ENCODE measurements at places on chromosomes 7 and 10. TPM values are rescaled to one million over a fixed set of nuclear protein-coding genes. Genes with fewer than 3 reads are reported as not detected.
A peak's percentile ranks its signal among the peaks of the same experiment; 100 is the strongest.

GRCh38 chr10:85544956-85545355 is 821.6 kb downstream of the GRID1 start:
- no peaks in the 10 kb centered on the region for H3K36me3 ChIP-seq
- no peak for DNase-seq
- no peak overlapping the region for H3K27ac ChIP-seq
- no peaks in the 10 kb centered on the region for H3K27me3 ChIP-seq

DNA sequence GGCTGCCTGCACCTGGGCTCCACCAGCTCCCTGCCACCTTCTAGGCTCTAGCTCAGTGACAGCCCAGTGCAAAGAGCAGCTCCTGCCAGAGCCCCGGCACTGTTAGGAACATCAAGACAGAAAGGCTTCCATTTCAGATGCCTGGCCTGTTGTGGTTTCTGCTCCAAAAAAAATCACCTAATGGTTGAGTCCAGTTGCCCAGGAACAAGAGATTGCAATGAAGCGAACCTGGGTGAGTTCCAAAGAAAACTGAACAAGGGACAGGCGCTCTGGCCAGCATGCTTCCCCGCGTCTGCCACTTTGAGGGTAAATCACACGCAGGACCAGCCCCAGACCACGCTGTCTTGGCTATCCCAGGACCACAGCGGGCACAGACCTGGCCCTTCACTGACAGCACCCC is 47.0 kb upstream of the RASGEF1A start:
- no peak for DNase-seq
- H3K36me3 ChIP-seq = no peaks in the 10 kb centered on the region
- H3K27ac ChIP-seq = no peak overlapping the region

DNA sequence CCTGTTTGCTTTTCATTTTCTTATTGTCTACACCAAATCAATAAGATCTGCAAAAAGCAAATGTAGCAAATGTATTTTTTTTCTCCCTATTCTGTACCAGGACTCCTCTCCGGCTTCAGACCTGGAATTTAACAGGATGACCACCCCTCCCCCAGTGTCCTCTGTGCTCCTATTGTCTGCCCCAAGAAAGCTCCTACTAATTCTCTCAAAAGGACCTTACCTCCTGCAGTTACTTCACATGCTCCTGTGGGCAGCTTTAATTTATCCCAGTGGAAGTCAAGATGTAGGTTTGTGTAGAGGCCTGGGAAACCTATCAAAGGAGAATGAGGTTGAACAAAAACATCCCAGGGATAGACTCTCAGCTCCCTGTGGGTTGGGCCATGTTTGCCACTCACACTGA is 31.3 kb downstream of the PLXNA4 start:
- H3K27ac ChIP-seq = no peak overlapping the region
- H3K4me1 ChIP-seq = no peaks in the 10 kb centered on the region
- no peak for DNase-seq
- no peaks in the 10 kb centered on the region for H3K36me3 ChIP-seq

DNA sequence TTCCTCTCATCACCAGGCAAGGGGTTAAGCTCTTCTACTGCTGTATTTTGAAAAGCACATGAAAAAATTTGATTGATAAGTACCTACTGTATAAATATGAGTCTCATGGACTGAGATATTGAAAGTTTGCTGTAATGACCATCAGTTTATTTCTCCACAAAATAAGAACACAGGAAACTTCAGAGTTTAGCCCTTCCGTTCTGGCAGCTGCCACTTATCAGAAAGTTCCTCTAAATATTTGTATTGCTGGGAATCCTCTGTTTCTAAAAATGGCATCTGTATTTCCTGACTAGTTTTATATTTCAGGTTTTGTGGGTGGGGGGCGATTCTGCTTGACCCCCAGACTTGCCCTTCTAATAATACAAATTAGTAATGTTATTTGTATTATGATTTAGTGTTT is 92.0 kb downstream of the LYZL2 start:
- H3K27me3 ChIP-seq = no peaks in the 10 kb centered on the region
- no peak overlapping the region for H3K4me3 ChIP-seq
- H3K4me1 ChIP-seq = no peaks in the 10 kb centered on the region
- no peak overlapping the region for H3K27ac ChIP-seq

DNA sequence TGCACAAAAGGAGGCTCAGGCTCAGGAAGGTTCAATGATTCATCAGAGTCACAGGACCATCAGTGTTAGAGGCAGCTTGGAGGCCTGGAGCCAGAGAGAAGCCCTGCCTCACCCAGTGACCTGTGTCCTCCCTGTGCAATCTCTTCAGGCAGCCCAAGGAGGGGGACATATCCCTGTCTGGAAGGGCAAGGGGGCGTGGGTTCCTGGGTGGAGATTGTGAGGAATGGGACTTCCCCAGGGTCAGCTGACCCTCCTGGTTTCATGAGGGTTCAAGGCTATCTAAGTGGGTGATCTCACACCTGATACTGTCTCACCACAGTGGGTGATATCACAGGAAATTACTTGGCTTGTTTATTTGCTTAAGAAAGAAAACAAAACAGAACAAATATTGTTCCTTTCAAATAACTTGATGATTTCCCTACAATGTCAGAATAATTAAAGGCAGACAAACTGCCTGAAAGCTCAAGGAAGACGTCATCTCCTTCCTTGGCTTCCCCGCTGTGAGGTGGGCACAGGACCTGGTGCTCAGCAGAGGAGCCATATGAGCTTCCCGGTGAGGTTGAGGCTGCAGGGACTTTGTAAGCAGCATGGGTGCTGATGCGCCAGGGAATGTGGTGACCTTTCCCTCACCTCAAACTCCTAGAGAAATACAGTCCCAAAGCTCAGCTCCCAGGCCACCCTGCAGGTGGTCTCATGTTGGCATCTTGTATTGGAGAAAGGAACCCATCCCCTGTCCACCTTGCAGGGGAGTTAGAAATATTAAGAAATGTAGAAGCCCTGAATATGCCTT is 763.2 kb downstream of the GRID1 start:
- H3K27ac ChIP-seq = no peak overlapping the region
- no peaks in the 10 kb centered on the region for H3K36me3 ChIP-seq
- no peaks in the 10 kb centered on the region for H3K4me1 ChIP-seq

DNA sequence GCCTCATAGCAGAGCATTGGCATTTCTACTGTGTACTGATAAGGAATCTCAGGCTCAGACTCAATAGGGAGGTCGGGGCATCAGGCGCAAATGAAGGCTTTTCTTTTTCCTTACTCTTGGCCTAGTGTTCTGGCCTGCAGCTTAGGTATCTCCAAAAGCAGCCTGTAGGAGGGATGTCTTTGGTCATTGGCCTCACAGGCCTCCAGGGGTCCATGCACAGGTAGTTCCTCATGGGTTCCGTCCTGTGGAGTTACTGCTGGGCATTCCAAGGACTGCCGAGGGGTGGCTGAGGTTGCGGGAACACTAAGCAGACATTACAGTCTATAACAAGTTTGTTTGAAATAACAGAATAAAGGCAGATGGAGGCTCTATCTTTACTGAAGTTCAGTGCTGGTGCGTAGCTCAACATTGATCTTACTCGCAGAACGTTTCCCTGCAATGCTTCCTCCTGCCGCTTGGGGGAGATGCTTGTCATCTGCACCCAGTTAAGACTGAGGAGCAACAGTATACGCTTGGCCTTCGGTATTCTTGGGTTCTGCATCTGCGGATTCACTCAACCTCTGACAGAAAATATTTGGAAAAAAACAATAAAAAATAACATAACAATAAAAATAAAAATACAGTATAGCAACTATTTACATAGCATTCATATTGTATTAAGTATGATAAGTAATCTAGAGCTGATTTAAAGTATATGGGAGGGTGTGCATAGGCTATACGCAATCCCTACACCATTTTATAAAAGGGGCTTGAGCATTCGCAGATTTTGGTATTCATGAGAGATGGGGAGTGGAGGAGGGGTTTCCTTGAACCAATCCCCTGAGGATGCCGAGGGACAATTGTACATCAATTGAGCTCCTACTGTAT is 58.9 kb downstream of the SH2D4B start:
- H3K27me3 ChIP-seq = no peaks in the 10 kb centered on the region
- H3K4me3 ChIP-seq = no peak overlapping the region
- DNase-seq = peak; percentile 36
- H3K36me3 ChIP-seq = no peaks in the 10 kb centered on the region
- no peaks in the 10 kb centered on the region for H3K4me1 ChIP-seq

- no peak overlapping the region for H3K4me3 ChIP-seq
- H3K27ac ChIP-seq = no peak overlapping the region
- H3K27me3 ChIP-seq = no peaks in the 10 kb centered on the region
- no peak for DNase-seq
These were observed 22.4 kb downstream of the TLL2 start for GRCh38 chr10:96491303-96491702.

DNA sequence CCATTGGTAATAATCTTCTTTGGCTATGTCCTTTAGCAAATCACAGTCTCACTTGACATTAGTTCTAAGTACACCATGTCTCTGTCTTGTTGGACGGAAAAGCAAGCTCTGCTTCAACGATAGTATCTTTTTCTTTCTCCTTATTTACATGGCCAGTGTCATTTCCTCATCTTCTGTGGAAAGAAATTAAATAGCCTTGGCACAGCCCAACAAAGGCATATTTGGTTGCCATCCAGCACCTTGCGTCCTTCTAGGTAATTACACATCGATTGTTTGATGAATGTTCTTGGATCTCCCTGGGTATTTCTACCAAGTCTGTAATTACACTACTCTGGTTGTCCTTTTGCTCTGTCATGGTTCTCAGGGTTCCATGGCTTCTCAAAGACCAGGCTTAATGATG is 183.1 kb downstream of the CHN2 start:
- no peaks in the 10 kb centered on the region for H3K36me3 ChIP-seq
- no peak overlapping the region for H3K27ac ChIP-seq
- H3K27me3 ChIP-seq = no peaks in the 10 kb centered on the region
- H3K4me3 ChIP-seq = no peak overlapping the region
- no peaks in the 10 kb centered on the region for H3K4me1 ChIP-seq
- DNase-seq = no peak

GRCh38 chr10:129552119-129552518 is 85.1 kb downstream of the MGMT start:
- no peak overlapping the region for H3K27ac ChIP-seq
- H3K27me3 ChIP-seq = no peaks in the 10 kb centered on the region
- no peak overlapping the region for H3K4me3 ChIP-seq
- H3K36me3 ChIP-seq = no peaks in the 10 kb centered on the region
- no peak for DNase-seq

DNA sequence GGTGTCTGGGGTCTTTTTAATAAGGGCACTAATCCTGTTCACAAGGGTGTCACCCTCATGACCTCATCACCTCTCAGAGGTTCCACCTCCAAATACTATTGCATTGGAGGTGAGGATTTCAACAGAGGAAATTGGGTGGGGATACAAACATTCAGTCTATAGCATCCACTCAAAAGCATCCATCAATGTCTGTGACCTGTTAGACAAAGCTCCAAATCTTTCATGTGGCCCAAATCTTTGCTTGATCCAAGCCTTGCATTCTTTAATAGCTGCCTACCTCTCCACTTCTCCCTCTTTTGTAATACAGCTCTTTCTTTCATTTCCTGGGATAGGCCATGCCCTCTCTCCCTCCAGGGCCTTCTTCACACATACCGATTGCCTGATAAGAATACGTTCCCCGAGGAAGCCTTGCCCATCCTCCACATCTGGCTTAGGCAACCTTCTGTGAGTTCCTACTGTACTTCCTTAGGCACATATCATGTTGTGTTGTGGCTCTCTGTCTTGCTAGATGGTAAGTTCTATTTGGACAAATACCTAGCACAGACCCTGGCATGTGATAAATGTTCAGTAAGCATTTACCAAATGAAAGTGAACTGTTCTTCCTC is 66.1 kb downstream of the CREM start:
- H3K36me3 ChIP-seq = no peaks in the 10 kb centered on the region
- DNase-seq = no peak
- H3K27me3 ChIP-seq = no peaks in the 10 kb centered on the region
- no peaks in the 10 kb centered on the region for H3K4me1 ChIP-seq
- H3K4me3 ChIP-seq = no peak overlapping the region
- no peak overlapping the region for H3K27ac ChIP-seq

DNA sequence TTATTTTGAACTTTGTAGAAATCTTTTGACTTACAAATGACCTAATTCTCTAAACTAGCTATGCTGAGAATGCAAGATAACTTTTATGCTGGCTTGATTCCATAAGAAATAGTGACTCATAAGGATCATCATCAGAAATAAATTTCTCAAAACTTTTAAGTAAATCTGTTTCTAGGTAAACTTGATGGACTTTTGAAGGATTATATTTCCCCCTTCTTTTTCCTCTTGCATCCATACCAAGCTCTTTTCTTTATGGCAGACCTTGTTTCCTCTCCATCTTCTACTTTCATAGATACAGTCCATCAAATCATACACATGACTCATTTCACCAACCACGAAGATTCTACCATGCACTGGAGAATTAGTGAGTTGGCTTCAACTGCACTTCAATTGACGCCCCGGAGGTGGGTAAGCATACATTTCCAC is 336.3 kb downstream of the KCNMA1 start:
- no peak for DNase-seq
- H3K4me3 ChIP-seq = no peak overlapping the region
- H3K36me3 ChIP-seq = no peaks in the 10 kb centered on the region
- H3K27me3 ChIP-seq = no peaks in the 10 kb centered on the region

DNA sequence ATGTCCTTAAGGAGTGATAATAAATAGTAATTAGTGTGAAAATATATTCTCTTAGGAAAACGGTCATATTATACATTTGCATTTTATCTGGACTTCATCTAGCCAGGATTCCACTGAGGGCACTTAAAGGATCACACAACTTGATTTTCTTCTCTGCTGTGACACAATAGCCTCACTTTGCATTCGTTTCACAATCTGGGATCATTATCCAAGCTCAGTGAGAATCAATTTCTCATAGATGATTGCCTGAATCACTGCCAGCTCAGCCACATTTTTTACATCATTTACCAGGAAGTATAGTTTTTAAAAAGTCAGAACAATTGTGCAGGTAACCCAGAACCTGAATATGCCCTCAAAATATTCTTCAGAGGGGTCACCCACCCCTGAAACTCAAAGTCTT is 68.9 kb downstream of the PTPRZ1 start:
- H3K4me3 ChIP-seq = no peak overlapping the region
- H3K27ac ChIP-seq = no peak overlapping the region
- H3K4me1 ChIP-seq = no peaks in the 10 kb centered on the region
- DNase-seq = no peak
- H3K36me3 ChIP-seq = no peaks in the 10 kb centered on the region

DNA sequence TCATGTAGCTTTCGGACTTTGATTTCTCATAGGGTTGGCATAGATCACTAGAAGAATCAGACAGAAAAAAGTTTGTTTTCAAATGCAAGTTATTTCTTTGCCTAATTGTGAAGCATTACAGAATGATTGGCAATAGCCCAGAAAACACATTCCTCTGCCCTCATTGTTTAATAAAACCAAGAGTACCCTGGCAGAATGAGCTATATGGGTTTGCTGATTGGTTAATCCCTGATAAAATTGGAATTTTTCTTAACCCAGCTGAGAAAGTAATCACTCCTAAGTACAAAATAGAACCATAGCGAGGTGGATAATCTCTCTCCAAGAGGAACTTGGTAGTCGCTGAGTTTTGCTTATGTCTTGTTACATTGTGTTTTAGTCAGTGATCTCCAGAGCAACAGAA is 30.9 kb upstream of the CREB5 start:
- H3K4me3 ChIP-seq = no peak overlapping the region
- H3K36me3 ChIP-seq = no peaks in the 10 kb centered on the region
- no peaks in the 10 kb centered on the region for H3K4me1 ChIP-seq
- no peak for DNase-seq

PON3 gene
- total RNA-seq = 3.0 TPM

LLCFC1 gene
- not detected for total RNA-seq

ENTPD1 gene
- total RNA-seq = 4.5 TPM

TWIST1 gene
- total RNA-seq = 0.77 TPM

PSD gene
- 4.2 TPM for total RNA-seq

FAM221A gene
- 11.1 TPM for total RNA-seq

PROSER2 gene
- 12.9 TPM for total RNA-seq

OPN4 gene
- total RNA-seq = not detected

DHX32 gene
- 64.0 TPM for total RNA-seq
